ENCODE measurements at places on chromosomes 2 and 18.

GRCh38 chr2:165070076-165070475 lies 114.8 kb upstream of the SLC38A11 start:
- DNase-seq = no peak

DNA sequence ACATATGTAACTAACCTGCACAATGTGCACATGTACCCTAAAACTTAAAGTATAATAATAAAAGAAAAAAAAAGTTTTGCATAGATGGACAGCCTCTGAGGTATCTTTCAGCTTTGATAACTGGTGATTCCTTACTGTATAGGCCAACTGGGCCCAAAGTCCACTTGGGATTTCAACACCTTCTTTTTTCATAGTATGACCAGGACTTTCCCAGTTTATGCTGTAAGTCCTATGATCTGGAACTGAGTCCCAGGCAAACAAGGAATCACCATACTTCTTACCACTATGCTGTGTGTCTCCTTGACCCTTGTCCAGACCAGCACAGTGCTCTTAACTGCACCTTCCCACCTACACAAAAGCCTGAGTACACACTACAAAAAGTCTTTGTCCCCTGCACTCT lies 205.1 kb upstream of the RBBP8 start:
- no peak for DNase-seq

DNA sequence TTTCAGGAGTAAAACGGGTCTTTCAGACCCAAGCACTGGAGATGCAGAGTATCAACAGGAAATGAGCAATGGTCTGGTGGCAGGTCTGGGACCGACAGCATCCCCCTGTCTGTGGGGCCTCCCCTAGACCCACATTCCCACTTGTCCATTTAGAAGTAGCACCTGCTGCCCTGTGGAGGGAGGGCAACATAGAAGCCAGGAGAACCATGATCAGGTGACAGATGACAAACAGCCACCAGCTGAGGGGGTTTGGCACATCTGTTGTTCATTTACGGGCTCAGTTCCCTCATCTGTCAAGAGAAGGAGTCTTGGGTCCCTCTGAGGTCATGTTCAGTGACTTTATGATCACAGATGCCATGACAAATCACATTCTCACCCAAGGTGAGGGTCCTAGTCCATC lies 77.9 kb upstream of the SLC66A3 start:
- DNase-seq = no peak

- DNase-seq = no peak
These were observed 63.7 kb downstream of the EFEMP1 start for GRCh38 chr2:55859875-55860274.

- no peak for DNase-seq
These were observed 1.2 kb downstream of the MYL12A start for GRCh38 chr18:3248658-3249359.
